NCI-H1417 treated with DMSO at 0.1 percent for 48 hours (cell line): ENCODE measurements at places on chromosomes 4 and X.

DNA sequence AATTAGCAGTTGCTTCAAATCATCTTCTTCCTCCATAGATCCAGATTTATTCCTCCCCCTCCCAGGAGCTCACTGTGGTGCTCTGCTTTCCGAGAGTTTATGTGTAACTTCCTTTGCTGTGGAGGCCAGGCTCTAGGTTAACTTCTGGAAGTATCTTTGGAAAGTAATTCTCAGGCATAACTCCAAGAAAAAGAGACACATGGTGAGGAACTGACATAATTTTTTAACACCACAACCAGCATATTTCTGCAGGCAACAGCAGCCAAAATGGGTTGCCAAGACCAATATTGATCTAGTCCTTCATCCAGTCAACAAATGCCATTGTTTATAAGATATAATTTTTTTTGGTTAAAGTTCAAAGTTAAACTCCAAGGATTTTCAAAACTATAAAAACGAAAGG is 114.5 kb upstream of the RBPJ start:
- no peak for DNase-seq

GRCh38 chrX:111375747-111376146 is 36.2 kb downstream of the DCX start:
- no peak for DNase-seq

DNA sequence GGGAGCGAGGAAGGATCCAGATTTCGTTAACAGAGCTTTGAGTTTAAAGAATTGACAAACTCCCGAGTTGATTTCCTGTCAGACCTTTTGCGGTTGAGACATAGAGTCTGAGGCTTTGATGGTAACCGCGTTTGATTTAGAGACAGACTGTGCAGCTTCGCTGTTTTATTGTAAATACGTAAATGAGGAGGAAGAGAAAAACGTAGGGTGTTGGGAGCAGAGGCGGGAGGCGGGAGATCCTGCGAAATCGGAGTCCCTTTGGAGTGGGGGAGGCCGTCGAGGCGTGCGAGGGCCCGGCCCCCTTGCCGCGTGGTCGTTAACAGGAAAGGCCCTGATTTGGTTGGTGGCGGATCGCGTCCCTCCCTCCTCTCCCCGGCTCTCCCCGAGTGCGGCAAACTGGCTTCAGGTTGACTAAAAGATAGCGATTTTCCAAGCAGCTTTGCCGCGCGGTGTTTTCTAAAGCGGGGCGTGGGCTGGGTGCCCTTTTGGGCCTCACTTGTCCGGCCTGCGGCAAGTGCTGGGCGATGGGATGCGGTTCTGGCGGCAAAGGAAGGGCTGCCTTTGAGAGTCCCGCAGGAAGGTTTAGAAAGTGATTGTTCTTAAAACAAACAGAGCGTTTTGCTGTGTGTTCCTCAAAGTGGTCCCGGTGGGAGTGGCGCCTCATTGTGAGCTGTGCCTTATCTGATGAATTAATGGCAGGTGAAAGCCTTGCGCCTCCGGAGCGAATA is 857 bp downstream of the SCML1 start:
- no peak for DNase-seq

- no peak for DNase-seq
Measured at GRCh38 chr4:605702-606425, 19.5 kb upstream of the PDE6B start.

DNA sequence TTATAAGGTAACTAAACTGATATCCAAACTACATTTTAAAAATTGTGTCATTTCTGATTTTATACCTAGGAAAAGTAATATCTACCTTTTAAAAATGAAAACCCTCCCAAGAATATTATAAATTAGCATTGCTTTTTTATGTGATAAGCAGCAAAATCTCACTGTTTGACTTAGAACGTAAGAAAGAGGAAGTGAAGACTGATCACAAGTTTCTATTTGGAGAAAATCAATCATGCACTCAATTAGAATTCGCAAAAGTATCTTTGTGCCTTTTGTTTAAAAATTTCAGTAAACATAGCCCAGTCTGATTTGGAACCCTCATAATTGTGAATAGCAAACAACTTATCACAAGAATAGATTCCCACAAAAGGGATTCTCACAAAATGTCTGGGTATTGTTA is 142.7 kb downstream of the TENM3 start:
- DNase-seq = no peak

DNA sequence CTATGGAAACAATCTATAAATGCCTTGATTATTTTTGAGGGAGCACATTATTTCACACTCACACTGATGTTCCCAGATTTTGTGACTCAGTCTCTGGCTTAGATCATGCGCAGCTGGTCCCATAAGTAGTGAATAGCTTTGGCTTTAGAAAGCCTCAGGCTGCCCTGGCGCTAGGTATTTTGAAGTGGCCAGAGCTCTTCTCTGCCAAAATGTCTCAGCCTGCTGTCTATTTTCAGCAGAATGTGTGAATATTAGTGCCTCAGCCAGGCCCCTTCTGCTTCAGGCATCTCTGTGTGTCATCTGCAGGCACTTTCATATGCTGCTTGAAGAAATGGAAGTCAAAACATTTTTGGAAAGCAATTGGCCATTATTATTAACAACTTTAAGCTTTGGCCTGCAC is 931.0 kb upstream of the INTU start:
- no peak for DNase-seq

DNA sequence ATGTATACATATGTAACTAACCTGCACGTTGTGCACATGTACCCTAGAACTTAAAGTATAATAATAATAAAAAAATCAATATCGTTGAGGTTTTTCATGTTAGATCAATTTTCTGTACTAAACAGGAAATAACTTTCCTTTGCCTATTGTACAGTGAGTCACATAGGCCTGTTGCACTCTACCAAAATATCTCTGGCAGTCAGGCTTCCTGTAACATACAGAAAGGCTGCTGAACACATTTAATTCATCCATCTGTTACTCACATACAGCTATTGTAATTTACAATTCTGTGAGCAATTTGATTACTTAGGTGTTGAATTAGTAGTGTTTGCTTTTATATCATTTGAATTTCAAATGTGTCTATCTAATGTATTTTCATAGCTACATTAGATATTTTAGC is 427.8 kb downstream of the TMA16 start:
- DNase-seq = no peak

GRCh38 chrX:103889216-103889615 is 57.2 kb upstream of the RAB9B start:
- no peak for DNase-seq

- DNase-seq = no peak
Measured at GRCh38 chrX:110877326-110877725, 81.7 kb upstream of the CHRDL1 start.

- DNase-seq = no peak
Measured at GRCh38 chrX:3462166-3462508, 115.7 kb upstream of the MXRA5 start.

DNA sequence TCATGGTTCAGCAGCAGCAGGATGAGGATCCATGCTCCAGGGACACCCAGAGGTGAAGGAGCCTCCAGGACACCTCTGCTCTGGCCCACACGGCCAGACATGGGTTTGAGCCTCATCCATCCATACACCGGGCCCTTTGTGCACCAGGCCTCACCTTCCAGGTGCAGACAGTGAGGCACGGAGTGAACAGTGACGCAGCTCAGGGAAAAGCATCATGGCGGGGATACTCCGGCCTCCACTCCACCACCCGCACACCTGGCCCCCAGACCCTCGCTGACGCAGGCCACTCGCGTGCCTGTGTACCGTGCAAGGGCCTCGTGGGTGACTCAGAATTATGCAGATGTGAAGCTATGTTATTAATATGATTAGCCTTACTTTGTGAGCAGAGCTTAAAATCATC is 33.3 kb downstream of the ADRA2C start:
- no peak for DNase-seq

DNA sequence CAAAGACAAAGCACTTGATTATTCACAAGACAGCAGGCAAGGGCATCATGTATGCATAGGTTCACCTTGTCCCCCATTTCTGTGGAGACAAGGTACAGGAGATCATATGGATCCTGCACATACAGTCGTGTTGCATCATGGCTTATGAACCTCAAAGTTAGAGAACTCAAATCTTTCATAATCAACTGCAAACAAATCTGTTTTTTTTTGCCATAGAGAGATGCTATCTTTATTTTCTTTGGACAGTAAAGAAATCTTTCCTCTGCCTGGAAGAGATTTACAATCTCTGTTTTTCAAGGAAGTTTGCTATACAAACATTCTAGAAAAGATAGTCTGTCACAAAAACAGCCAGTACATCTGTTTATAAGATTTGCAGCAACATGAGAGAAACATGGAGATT is 578.8 kb downstream of the ANKRD50 start:
- no peak for DNase-seq

DNA sequence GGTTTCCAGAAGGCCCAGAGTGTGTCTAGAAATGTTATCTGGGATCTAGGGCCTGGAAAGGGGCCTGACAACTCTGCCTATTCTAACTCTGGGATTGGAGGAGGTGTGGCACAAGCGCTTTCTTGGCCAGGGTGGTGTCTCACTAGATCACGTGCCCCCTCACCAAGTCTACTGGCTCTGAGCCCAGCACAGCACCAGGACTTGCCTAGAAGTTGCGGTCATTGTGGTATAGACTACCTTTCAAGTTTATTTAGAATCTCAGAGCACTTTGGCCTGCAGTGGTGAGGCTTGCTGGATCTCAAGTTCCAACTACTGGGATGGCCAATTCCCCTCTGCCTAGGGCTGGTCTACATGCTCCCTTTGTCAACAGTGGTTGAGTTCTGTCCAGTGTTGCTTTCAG is 223.3 kb upstream of the MAGEB2 start:
- no peak for DNase-seq

GRCh38 chrX:11265352-11265751 is 27.9 kb upstream of the AMELX start:
- no peak for DNase-seq

GRCh38 chr4:14345356-14345775 is 656.9 kb upstream of the CPEB2 start:
- DNase-seq = no peak

DNA sequence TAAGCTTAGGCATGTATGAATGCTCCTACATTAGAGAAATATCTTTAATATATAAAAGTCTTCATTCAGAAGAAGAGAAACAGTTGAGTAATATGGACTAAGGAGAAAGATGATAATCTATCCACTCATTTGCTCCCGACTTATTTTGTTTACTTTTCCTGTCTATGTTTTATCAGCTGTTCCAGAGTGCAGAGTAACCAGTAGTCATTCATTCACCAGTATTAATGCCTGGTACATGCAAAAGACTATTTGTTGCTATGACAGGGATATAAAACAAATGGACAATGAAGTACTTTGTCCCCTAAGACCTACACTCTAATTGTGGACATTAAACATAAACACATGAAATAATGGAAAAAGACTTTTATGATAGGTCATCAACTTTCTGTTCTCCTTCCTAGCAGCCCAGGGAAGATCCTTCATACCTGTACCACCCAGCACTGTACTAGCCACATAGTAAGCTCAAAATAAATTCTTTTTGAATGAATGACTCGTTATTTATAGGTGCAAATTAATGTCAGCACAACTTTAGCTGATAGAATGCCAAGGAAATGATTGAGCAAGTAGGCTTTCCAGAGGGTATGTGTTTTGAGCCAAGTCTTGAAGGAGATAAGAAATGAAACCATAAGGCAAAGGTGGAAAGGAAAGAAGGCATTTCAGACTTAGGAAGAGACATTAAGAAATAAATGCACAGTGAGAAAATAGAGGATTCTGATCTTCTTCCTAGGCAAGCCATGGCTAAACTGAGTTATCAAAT is 45.0 kb upstream of the IL13RA1 start:
- no peak for DNase-seq

GRCh38 chr4:155207534-155208257 is 740 bp upstream of the NPY2R start:
- DNase-seq = no peak

GRCh38 chrX:83469551-83469950 is 38.5 kb upstream of the POU3F4 start:
- no peak for DNase-seq

- DNase-seq = no peak
Measured at GRCh38 chr4:8259743-8260430, 9.7 kb upstream of the HTRA3 start.

GRCh38 chr4:84597450-84597849 is 14.5 kb downstream of the CDS1 start:
- no peak for DNase-seq

DNA sequence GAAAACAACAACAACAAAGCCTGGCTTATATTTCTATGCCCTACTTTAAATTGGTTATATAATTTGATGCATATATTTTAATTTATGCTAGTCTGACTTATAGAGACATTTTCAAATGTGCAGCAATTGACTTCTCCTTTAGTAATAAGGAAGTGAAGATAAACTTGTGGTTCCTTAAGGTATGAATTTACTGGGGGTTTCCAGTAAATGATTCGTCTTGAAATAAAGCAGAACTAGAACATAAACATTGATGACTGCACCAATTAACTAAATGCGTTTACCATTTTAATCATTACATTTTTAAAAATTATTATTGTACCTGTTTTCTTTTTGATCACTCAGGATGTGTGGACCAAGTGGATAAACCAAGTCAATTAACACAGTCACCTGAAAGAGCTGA is 99.6 kb upstream of the CCSER1 start:
- no peak for DNase-seq

- DNase-seq = no peak
Measured at GRCh38 chr4:179671609-179672008, 2229.4 kb upstream of the AGA start.

DNA sequence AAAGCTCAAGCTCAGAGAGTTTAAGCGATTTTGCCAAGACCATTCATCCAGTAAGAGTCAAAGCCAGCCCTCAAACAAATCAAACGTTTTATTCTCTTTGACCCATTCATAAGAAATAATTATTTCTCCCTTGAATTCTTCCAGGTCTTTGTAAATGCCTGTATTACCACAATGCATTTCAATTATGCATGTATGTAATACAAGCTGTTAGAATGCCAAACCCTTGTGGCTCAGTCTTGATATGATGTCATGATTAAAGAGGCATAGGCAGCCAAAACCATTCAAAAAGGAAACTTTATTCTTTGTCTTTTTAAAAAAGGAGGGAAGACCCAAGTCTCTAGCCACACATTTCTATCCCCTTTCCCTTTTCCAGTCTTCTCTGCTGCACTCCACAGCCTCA is 56.5 kb upstream of the PGM2 start:
- no peak for DNase-seq
